ENCODE measurements at places on chromosomes 3 and 15.

DNA sequence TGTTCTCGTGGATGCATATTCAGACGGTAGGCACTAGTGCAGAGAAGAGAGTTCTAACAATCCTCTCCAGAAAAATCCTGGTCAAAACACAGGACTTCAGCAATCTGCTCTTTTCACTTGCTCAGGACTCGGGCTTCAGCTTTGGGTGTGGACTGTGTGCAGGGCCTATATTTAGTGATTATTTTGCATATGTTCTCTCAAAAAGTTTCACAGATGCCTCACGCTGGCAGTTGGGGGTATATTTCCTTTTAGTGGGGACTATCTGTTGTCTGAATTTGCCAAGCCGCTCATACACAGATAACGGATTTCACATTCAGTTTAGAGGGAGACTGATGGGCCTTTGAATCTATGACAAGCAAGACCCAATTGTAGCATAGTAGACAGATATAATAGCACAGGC is 54.4 kb upstream of the LRRN1 start:
- DNase-seq: no peak

DNA sequence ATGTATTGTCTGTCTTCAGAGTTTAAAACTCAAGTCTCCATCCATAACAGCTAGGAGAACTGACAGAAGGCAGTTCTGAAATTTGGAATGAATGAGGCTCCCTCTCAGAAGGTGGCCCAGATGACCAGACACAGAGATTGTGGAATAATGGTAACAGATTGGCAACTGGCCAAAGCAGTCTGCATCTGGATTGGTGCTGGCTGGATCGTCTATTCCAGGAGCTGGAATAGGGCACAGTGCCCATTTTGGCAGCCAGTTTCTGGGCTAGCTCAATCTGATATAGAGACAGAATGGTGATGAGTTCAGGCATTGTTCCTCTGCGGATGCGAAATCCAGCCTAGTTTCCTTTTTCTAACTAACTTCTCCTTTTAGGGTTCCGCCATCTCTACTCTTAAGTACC is 851.7 kb downstream of the PDCD6IP start:
- DNase-seq: no peak

DNA sequence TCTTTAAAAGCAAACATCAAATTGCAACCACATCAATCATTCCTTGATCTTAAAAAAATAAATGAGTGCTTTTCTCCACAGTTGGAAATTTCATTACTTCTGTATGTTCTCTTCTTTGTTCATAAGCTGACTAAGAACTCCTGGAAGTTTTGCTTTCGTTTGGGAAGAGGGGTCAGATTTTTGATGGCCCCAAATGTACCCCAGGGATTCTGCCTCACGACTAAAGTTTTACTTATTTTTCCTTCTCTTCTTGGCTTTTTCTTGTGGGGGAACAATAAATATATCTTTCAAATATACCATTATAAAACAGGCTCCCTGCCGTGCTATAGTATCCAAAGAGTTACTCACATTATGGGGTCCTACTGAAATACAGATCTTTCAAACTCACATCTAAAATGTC is 215.0 kb upstream of the CDIN1 start:
- no peak for DNase-seq

DNA sequence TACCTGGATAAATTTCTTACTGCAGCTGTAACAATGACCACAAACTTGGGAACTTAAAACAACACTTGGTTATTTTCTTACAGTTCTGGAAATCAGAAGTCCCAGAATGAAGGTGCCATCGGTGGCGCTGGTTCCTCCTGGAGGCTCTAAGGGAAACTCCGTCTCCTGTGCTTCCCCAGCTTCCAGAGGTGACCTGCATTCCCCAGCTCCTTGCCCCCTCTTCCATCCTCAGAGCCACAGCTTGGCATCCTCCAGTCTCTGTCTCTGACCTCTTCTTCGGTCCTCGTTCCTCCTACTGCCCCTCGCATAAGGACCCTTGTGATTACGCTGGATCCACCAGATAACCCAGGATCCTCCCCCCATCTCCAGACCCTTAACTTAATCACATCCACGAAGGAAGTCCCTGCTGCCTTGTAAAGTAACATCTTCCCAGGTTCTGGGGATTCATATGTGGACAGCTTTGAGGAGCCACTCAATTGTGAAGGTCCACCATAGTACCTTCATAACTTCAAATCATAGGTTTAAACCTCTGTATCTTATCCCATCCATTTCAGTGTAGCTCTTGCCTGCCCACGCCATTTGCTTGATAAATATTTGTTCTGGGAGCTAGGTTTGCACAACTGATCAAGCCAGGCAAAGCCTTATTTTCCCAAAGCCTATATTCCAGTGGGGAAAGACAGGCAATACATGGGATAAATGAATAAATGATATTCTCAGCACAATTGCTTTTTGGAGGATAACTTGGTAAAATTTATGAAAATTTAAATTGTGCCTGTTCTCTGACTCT is 34.8 kb downstream of the KLF15 start:
- DNase-seq: no peak

- DNase-seq: no peak
These were observed 45.6 kb downstream of the TLE3 start for GRCh38 chr15:70051948-70052633.

- no peak for DNase-seq
These were observed 43.9 kb downstream of the PPCDC start for GRCh38 chr15:75067123-75067830.

DNA sequence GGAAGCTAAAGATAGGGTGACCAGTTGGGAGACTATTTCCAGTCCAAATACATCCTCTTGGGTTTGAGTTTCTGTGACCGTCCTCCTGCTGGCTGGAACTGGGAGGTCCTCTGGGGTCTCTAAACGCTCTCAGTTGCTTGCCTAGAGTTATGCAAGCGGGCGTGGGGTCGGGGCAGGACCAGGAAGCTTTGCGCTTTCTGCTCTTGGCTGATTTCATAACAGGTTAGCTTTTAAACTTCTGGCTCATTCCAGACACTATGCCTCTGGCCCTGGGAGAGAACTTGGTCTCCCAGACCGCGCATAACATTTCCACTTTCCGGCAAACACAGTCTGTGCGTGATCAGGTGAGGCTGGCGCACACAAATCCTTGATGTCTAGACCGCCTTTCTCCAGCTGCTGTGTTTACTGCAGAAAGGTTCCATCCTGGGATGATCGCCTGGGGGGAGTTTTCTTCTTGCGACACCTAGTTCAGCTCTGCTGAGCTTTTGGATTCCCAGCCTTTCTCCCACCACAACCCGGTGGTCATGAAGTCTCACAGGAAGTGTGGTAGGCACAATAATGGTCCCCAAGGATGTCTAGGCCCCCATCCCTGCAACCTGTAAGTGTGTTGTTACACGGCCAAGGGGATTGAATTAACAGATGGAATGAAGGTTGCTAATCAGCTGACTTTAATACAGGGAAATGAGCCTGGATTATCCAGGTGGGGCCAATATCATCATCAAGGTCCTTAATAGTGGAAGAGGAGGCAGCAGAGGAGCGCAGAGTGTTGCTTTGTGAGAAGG is 23.6 kb upstream of the CGNL1 start:
- DNase-seq: no peak

GRCh38 chr15:98286831-98287230 is 326.3 kb downstream of the ARRDC4 start:
- DNase-seq: no peak

DNA sequence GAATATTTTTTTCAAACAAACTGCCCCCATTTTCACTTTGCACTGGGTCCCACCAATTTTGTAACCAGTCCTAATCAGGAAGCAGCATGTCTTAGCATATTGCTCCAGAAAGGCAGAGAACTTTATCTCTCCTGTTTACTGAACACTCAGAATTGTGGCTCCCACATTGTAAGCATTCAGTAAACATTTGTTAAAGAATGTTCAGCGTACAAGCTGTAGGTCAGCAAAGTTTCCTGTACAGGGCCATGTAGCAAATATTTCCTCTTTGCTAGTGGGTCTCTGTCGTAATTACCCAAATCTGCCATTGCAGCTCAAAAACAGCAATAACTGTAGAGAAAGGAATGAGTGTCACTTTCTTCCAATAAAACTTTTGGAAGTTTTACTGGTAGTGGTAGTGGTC is 393.3 kb downstream of the GRM7 start:
- DNase-seq: no peak

DNA sequence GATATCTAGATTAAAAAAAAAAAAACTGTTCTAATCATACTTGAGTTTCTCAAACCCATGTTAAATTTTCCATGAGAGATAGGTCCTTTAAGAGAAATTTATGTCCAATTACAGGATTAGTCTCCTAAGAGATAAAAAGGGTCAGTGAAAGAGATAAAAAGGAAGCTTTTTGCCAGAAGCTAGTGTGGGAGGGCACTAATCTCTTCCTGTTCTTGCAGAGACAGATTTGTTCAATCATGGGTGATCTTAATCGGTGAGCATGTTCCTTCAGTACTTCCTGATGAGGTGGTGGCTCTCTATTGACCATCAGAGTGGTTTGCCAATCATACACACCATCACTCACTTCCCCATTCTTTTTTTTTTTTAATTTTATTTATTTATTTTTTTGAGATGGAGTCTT is 16.9 kb upstream of the LPP start:
- no peak for DNase-seq

DNA sequence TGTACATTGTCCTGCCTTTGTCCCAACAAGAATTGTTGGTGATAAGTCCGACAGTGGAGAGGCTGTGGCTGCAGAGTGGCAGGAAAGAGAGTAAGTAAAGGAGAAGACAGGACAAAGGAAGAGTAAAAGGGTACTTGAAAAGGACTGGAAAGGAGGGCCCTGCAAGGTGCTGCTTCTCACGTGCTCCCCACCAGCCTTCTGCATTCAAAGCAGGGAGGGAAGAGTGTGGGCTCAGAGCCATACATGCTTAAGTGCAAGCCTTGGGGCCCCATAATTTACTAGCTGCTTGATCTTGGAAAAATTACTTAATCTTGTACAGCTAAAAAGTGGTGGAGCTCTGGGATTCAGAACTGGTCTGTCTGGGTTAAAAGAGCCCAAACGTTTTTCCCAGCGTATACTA is 29.9 kb downstream of the MME start:
- no peak for DNase-seq

DNA sequence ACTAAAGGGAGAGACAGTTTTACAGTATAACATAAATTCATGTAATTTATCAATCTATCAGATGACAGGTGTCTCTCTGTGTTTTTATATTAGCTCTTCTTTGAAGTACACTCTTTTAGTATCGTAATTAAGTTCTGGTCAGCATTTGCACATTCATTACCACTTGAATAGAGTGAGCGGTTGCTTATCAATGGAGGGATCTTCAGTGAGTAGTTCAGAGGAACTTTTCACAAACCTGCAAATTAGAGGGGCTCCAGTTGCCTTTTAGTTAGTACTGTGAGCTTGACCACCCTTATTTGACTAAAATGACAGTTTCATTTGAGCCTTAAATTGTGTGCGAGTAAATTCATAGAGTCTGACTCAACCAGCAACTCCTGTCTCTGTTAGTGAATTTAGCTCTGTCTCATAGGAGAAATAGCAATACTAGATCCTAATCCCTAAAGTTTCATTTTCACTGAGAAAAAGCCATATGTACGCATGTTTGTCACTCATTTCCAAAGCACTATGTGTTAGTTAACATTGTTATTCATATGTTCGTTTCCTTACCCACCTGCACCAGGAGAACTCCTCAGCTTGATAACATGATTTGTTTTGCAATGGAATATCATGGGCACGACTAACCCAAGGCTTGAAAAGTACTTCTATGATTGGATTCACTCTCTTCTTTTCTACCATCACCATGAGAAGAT is 57.5 kb upstream of the ZBED2 start:
- peak; percentile 68 for DNase-seq

DNA sequence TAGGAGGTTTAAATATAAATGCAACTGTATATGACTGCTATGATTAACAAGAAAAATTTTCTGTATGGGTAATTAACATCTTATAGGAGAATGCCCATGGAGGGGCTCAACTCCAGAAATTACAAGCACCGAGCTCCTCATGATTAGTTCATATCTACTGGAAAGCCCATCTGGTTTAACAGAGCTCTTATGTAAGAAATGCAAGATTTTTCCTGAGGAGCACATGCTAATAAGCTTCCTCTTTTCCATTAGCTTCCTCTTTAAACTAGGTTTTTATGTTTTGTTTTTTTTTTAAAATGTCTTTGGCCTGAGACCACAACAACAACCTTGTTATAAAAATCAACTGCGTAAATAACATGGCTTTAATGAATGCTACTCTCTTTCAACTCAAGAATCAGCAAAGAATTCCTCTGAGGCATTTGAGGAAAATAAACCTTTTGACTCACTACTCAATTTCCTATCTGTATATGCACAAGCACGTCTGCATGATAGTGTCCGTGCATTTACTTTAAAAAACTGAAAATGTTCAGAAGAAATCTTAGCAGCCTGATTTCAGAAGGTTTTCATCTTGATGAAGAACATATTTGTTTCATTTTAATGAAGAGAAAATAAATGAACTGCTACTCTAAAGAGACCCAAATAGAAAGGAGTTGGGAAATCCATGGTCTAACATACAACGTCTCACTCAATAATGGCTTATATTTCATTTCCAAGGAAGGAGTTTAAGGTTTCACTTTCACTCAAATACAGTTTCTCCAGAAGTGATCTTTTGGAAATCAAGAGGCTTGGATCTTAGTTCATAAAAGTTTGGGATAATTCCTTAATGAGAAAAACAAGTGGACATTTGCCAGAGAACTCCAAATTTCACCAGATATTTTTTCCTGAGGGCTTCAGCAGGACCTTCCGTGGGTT is 180.8 kb downstream of the KCNAB1 start:
- no peak for DNase-seq

DNA sequence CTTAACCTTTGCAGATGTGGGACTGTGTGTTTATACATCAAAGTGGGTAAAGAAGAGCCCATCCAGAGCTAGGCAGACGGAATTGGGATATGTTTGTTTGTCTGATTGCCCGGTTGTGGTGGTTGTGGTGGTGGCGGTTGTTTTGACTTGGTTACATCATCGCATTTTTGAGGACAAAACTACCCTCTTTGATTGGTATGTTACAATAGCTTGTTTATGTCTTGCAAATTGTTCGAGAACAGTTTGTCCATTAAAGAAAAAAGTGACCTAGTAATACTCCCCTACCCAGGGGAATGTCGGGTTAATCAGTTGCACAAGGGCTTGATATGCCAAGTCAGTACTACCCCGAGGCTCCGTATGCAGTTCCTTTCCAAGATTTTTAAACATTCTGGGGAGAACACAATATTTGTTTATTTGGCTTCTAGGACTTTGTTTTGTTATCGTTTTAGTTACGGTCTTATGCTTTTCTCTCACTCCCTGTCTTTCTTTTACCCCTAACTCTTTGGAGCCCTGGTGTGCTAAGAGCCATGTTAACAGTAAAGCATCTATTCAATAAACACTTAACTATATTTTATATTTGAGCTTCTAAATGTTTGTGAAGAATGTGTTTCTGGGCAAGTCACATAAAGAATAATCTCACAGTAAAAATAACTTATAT is 315.4 kb downstream of the LPP start:
- no peak for DNase-seq

DNA sequence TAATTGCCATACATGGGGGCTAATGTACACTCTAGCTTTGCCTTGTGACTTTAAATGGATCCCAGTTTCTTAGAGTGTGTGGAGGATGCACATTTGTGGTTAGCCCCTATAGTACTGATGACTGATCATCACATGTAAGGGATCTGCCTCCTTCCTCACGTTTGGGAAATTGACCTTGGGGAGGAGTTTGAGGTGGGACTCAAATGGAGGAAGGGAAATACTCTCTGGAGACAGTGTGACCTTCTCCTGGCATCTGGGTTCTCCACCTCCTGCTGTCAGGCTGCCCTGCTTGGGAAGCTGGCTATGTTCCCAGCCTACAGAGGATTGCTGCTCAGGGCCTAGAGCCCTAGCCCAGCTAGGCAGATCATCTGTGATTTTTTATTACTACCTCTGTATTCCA is 48.7 kb downstream of the PPM1L start:
- no peak for DNase-seq

- DNase-seq: no peak
These were observed 119.6 kb downstream of the ETFA start for GRCh38 chr15:76191539-76192244.

GRCh38 chr3:30347679-30348216 is 258.7 kb upstream of the TGFBR2 start:
- DNase-seq: no peak
